ENCODE measurements at places on chromosomes 5 and 9. TPM values are rescaled to one million over a fixed set of nuclear protein-coding genes. Genes with fewer than 3 reads are reported as not detected.

DNA sequence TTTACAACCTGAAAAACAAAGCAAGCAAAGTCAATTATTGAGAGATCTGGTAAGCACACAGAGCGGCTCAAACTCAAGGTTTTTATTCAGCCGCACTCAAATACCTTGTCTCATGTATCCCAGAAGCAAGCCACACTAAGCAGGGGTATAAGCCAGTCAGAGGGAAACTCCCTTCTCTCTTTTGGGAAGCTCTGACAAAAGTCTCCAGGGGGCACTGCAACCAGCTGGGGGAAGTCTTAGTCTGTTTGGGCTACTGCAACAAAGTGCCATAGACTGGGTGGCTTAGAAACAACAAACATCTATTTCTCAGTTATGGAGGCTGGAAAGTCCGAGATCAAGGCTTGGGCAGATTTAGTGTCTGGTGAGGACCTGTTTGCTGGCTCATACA is 246.0 kb downstream of the ENC1 start:
- no peak for DNase-seq

- DNase-seq = no peak
These were observed 18.9 kb upstream of the FAM174A start for GRCh38 chr5:100516285-100516684.

GRCh38 chr5:58016358-58016757 is 443.5 kb downstream of the PLK2 start:
- DNase-seq = no peak

DNA sequence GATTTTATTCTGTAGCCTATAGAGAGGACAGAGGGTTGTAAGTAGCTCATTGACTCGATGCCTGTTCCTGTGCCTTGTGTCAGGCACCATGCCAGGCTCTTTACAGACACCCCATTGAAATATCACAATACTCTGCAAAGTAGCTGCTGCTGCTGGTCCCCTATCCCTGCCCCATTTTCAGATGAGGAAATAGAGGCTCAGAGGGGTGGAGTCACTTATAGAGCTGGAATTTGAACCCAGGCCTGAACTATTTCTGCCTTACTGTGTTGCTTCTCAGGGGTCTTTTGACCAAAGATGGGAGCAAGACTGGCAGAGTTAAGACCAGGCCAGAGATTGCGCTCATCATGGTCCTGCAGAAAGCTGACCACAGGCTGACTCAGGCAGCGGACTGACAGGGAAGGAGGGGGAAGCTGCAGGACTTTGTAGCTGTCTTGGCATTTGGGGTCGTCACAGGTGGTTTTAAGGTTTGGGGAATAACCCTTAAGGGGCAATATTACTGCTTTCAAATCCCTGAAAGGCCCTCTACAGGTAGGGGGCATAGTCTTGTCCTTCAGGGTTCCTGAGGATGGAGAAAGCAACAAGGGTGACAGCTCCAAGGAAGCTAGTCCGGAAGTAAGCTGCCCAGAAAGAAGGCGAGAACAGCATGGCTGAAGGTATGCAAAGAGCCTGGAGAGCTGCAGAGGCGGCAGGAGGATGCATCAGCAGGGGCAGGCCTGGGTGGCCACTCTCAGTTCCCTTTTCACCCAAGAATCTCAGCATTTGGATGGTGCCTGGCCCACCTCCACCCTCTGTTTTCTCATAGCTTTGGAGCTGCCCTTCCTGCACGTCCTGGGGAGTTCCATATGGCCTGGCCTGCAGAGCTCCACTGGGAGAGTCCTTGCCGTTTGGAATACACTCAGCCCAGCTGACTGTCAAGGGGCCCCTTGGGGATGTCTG is 18.3 kb upstream of the NDST1 start:
- no peak for DNase-seq

GRCh38 chr5:167643631-167644280 is 647.7 kb upstream of the WWC1 start:
- no peak for DNase-seq

DNA sequence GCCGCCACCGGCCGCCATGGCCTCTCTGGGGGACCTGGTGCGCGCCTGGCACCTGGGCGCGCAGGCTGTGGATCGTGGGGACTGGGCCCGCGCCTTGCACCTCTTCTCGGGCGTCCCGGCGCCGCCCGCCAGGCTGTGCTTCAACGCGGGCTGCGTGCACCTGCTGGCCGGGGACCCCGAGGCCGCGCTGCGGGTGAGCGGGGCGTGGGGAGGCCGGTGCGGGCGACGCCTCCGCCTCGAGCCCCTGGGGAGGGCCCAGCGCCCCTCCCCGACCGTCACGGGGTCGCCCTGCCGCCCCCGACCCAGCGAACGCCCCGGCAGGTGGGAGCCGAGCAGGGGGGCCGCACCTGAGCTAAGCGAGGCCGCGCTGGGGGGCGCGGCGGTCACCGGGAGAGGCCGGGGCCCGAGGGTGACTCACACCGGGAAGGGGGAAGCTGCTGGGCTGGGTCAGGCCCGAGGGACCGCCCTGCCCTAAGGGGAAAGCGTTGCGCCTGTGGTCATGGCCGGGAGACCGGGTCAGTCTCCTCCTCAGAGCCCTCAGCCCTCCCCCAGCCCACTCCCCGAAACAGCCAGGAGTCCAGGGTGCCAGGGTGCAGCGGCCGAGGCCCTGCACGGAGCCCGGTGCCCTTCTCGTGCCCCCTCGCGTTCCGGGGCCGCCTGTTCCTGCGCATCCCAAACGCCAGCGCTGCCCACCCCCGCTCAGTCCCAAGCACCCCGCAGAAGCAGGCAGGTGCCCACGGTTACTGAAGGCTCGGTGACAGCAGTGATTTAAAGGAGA is 510 bp downstream of the NOXA1 start:
- DNase-seq = peak; percentile 51

DNA sequence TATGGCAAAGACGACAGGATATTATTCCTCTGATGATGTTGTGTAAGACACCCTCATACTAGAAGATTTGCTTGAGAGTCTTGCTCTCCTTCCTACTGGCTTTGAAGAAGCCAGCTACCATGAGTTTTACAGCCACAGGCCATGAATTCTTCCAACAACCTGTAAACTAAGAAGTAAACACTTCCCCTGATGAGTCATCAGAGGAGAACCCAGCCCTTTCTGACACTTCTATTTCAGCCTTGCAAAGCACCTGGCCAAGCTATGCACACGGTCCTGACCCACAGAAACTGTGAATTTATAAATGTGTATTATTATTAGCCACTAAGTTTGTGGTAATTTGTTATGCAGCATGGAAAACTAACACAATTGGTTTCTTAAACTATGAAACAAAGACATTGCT is 288.8 kb upstream of the ADAMTSL1 start:
- no peak for DNase-seq

The CCDC183 gene
- polyA plus RNA-seq = 0.21 TPM

DNA sequence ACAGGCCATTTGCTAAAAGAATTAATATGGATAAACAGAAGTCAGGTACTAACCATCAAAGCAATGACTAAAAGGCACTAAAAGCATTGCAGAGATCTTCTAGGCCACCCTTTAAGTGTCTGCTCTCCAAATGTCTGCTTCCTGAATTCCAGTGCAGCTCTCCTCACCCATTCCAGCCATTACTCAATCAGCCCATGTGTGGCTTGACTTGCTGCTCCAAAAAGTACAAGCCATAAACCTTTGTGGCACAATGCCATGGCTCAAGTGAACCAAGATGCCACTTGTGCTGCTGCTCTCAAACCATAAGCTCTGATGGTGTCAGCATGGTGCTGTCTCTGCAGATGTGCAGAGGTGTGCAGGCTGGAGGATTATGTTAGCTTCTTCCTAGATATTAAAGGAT is 290.2 kb upstream of the POU5F2 start:
- no peak for DNase-seq

GRCh38 chr9:22052376-22052945 is 43.4 kb upstream of the CDKN2B start:
- no peak for DNase-seq

DNA sequence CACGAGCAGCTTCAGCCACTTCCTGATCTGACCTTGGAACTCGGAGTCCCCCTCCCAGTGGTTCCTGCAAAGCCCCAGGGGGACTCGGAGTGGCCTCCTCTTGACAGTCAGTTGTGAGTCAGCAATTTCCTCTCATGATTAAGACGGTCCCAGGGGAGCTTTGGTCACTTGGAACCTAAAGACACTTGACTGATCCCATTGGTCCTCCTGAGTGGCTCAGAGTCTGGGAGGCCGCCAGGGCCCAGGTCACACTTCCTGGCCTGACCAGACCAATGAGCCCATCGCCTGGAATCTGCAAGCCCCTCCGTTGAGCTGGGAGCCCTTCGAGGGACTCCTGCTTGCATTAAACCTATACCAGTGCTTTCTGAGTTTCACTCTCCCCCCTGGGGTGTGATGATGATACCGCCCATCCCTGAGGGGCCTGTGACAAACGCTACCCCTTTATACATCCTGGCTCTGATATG is 29.1 kb downstream of the TSPAN17 start:
- peak; percentile 74 for DNase-seq

The CCDC192 gene
- polyA plus RNA-seq = not detected

DNA sequence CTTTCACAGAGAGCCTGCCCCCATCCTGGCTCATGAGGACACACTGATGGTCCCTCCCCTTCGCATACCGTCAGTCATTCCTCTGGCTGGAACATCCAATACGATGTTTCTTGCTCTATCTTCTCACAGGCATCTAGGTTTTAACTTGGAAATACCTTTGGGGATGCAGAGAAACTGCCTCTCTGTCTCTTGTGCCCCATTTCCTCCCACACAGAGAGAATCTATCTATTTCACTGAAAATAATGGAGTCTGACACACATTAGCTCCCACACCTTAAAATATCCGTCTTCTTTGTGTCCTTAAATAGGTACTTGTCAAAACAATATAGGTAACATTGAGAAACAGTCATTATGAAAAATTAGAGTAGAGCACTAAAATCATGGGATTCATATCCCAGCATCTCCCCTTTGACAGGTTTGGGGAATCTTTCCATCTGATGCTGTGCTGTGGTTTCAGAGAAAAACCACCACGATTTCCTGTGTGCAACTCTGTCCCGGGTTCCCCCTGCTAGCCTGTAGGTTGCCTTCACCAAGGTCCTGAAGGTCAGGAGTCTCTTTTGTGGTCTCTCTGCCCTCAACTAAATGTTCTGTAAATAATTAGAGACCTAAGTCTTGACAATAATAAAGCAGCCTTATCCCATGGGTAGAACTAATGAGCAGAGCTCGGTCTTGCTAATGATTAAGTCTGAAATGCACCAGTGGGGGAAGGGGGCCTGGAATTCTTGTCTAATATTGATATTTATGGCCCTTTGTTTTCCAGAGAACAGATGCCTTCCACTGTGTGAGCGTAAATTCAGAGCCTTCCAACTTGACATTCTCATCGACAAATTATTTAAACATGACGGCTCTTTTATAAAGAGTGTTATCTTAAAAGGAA is 371.0 kb downstream of the ICE1 start:
- no peak for DNase-seq

DNA sequence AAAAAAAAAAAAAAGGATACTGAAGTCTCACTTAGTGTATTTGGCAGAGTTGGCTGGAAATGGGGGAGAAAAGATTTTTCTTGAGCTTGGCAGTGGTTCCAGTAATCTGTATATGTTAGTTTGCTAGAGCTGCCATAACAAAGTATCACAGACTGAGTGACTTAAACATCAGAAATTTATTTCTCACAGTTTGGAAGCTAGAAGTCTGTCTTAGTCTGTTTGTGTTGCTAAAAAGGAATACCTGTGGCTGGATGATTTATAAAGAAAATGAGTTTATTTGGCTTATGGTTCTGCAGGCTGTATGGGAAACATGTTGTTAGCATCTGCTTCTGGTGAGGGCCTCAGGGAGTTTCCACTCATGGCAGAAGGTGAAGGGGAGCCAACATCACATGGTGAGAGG is 89.6 kb upstream of the CEP78 start:
- DNase-seq = no peak

DNA sequence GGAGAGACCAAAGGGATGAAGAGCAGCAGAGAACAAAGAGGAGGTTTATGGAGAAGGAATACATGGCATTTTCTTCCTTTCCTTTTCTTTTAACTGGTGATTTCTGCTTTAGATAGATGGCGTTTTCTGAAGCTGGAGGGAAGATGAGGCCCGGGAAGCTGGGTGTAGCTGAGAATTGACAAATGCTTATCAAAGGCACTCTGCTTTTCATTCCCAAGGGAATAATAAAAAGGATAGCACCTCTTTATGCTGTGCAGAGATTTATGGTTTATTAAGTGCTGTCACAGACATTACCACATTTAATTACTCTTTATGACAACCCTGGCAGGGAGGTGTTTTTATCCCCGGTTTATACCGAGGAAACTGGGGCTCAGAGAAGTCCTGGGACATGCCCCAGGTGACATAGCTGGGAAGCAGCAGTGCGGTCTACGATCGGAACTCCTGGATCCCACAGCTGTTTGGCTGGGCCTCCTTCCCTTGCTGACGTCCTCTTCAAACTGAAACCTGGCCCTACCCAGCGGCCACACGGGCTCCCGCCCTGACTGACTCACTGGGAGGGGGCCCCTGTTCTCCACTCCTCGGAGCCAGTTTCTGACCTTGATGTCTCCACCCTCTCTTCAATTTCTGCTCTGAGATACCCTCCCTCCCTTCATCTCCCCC is 8.2 kb upstream of the EPB41L4B start:
- DNase-seq = no peak

- DNase-seq = peak; percentile 44
These were observed 26.0 kb downstream of the TPD52L3 start for GRCh38 chr9:6354072-6354686.

DNA sequence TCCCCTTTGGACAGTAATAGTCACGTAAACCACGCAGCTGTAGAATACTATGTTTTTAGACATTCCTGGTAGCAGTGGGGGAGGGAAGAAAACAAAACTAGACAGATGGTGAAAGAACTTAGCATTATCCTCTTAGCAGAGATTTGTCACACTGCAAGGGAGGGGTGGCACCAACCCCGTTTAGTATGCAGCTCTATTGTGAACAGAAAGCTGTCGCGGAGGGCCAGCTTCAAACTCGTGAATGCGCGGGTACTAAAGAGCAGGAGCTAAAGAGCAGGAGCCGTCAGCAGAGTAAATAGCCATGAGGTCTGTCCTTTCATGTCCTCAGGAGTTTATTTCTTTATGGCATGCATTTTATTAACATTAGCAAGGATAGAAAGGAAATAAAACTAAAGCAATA is 141.9 kb upstream of the SLC12A2 start:
- DNase-seq = no peak

- no peak for DNase-seq
These were observed 78.2 kb downstream of the GOLM1 start for GRCh38 chr9:86021166-86021565.

DNA sequence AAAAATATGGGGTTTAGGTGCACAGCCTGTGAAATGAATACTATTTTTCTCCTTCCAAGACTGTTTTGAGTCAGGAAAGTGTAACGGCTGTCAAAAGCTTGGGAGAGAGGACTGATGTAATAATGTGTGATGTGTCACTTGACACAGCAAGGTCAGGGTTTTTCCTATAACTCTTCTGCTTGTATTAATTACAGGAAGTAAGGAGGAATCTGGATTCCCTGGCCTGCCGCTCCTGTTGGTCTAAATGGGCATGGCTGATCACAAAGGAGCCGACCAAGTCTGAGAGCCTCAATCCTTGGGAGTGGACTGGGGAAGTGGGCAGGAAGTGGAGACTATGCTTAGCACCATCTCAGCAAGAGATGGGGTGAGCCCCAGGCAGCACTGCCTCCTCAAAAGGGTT is 16.7 kb upstream of the SLC28A3 start:
- DNase-seq = no peak
